ENCODE measurements at places on chromosomes 2 and 18.

GRCh38 chr2:54480025-54480424 is 23.9 kb downstream of the SPTBN1 start:
- no peak for DNase-seq

DNA sequence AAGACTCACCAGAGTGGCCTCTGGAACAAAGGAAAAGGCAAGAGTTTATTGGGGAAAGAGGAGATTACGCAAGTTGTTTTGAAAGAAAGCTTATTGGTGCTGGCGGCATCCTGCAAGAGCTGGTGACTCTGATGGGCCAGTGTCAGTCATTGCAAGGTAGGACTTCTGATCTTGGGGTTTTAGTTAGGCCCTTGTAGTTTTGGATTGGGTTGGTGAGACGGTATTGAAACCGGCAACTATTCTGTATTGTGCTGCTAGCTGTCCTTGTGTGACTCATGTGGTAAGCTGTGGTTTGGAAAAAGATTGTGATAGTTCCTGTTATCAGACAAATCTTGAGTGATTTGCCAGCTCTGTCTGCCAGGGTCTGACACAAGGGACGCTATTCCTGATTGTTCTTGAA is 159.1 kb upstream of the PIEZO2 start:
- DNase-seq: no peak

DNA sequence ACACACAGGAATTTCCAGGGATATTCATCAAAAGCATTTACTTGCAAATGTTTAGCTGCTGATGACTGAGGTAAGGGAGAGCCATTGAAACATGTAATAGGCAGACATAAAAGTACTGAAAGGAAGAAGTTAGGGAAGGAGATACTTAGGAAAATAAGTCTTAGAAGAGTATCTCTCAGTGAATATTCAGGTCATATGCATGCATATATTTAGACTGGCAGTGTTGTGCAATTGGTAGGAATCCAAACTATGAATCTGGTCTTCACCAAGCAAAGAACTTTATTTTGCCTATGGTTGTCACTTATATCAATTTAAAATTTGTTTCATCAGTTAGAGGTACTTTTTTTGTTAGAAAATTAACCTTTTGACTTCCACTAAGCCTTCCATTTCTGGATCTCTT is 1490.7 kb downstream of the SUCLG1 start:
- no peak for DNase-seq

GRCh38 chr2:39228413-39229209 is 15.2 kb downstream of the CDKL4 start:
- no peak for DNase-seq

GRCh38 chr18:45837283-45838070 is 12.0 kb downstream of the SIGLEC15 start:
- peak; percentile 37 for DNase-seq

GRCh38 chr2:142130111-142131009 is 456 bp downstream of the LRP1B start:
- no peak for DNase-seq

GRCh38 chr18:44680273-44681075 is at the start of gene SETBP1:
TSS of gene SETBP1 (plus strand) at chr18:44680888. CDS start at chr18:44701347, 20,459 bp downstream.
- DNase-seq: peak; percentile 3

GRCh38 chr2:69065735-69066336 is 52.9 kb downstream of the ANTXR1 start:
- DNase-seq: no peak

GRCh38 chr18:31684279-31685096 is at the start of gene B4GALT6:
TSS of gene B4GALT6 (minus strand) at chr18:31684581. CDS start at chr18:31684426, 155 bp downstream.
- no peak for DNase-seq

- DNase-seq: no peak
Measured at GRCh38 chr2:215161301-215161829, 22.9 kb upstream of the ABCA12 start.

DNA sequence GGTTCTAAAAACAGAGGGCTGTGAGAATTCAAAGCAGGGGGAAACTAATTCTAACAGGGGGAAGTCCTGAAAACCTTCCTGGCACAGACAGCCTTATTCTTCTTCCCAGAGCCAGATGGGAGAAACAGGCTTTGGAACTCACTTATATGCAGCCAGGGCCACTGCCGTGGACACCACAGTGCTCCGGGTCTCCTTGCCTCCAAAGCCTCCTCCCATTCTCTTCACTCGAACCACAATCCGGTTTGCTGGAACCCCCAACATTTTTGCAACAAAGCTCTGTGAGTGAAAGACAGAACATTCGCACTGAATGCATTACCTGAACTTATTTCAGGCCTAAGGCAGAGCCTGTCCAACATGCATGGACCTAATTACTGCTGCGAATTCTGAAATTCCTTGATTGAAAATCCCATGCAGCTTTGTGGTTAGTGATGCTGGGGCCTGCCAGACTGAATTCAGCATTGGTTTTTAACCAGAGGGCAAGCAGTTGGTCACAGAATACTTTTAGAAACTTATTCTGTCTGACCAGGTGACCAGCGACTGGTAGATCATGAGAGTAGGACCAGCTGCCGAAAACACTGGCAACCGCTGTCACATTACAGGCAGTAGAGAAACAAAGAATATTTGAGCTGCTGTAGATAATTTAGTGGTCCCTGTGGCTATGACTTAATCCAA is 48.6 kb downstream of the XDH start:
- DNase-seq: no peak

DNA sequence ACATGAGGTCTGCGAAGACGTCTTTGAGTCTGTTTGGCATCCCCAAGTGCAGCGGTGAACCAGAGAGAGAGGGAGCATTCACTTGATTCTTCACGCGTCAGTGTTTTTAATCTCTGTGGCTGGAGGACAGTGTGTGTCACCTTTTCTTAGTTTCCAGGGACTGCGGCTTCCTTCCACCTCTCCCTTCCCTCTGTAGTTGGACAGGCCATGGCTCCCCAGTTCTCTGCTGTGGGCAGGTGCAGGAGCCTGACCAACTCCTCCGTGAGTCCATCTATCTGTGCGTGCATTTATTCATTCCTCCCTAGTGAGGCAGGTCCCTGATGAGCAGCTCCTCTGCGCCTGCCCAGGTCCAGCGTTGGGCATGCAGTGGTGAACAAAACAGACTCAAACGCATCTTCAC is 42.9 kb downstream of the AGAP1 start:
- no peak for DNase-seq

DNA sequence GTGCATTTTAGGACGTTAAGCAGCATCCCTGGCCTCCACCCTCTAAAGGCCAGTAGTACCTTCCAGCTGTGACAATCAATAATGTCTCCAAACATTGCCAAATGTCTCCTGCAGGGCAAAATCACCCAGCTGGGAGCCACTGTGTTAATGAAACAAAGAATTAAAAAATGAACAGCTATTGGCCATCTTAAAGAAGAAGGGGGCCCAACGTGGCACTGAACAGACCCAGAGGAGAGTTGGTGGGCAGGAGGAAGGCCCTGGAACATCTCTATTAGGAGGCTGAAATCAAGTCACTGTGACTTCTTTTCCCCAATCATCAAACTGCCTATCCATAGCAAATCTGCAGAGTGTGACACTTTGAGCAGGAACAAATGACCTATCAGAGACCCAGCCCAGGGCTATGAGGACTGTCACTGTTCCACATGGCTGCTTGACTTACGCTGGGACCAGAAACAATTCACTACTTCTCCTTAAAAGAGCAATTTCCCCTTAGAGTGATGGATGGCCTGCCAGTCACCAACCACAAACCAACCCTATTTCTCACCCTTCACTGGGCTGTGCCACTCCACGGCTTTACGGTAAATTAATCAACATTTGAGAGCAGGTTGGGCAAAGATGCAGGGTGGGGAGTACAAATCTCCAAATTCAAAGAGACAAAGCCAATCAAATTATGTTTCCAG is 35.2 kb upstream of the TEX51 start:
- no peak for DNase-seq

- no peak for DNase-seq
Measured at GRCh38 chr18:48721312-48721711, 182.5 kb downstream of the CTIF start.

DNA sequence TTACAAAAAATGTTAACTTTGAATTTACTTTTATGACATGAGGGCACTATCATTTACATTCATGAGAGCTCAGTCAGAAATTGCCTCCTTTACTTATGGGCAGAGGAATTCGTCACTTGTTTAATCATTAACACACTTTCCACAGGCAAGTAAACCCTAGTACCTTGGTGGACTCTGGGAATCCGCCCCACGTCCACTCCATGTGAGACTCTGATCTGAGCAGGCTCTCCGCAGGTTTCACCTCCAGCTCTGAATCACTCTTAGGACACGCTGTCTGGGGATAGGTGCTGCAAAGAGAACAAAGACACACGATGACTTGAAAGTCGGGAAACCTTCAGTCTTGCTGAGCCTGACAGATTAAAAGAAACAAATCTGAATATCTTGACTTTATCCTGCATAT is 73.6 kb downstream of the LPIN2 start:
- DNase-seq: no peak

DNA sequence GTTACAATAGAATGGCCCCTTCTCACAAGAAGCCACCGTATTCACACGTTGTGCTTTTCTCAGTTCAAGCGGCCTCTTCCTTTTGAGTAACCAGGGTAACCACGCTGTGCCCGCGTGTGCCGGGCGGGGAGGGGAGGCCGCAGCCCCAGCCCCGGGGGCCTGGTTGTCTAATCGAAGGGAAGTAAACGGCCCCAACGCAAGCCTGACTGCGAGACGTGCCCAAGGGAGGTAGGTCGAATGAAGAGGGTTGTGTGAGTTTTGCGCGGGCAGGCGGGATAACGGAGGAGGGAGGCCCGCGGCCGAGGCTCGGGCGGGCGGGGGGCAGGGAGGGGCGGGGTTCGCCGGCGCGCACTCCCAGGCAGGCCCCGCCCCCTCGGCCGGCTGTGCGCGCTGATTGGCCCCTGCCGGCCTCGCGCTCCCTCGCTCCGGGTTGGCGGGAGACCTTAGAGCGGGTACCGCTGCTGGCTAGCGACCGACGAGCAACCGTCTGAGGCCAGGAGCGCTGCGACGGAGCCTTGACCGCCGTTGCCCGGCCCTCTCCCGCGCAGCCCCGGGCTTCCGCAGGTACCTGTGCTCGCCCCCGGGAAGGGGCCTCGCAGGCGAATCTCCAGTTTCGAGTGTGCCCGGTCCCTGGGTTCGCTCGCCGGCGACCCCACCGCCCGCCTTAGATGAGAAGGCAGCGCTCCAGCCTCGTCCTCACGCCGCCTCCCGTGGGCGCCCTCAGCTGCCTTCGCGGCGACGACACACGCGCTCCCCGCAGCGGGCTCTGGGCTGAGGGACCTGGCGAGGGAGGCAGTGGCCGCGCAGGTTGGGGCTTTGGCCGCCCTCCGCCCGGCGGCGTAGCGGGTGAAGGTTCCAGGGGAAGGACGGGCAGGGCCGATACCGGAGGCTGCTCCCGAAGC is at the start of gene SPDYA:
SPDYA (plus strand) TSS at position 451 of the 902 bp plus-strand sequence. CDS start 5,181 bp downstream, outside the sequence.
- DNase-seq: peak; percentile 79

- DNase-seq: no peak
Measured at GRCh38 chr2:161484061-161484460, 68.0 kb downstream of the TBR1 start.

DNA sequence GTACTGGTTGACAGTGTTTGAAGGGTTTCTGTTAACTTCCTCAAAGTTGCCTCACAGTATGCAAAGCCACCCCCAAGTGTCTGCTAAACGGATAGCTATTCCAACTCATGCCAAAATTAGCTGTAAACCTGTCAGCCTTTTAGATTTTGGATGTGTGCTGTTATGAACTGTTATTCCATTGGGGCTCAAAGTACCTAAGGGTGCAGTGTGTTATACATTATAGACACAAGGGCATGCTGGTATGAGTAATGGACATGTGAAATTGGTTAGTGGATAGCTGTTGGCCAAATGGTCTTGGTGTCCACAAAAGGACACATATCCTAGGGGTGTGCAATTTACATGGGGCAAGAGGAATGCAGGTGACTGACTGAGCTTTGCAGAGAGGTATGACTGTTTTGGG is 33.7 kb upstream of the CCBE1 start:
- no peak for DNase-seq

DNA sequence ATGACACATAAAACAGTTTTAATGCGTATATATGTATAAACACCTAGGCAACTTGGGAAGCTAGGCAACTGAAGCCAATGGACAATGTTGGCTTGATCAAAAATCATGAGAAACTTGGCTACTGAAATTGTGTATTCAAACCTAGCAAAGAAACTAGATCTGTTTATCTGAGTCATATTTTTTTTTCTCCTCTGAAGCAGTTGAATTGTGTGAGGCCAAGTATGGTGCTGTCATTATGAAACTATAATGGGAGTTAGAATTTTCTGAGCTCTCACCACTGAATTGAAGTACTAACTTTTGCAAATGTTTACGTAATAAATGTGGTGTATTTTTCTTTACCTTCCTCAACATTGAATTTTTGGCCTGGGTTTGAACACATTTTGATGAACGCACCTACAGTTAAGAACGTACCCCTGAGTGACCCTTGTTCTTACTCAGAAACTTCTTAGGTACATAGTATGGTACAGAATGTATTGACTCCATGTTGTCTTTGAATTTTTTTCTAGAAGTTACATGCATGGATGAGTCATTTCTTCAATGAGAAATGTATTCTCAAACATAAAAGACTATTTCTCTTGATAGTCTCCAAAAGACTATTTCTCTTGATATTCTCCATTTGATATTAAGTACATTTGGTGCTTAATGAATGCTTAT is 23.8 kb downstream of the CD28 start:
- no peak for DNase-seq

DNA sequence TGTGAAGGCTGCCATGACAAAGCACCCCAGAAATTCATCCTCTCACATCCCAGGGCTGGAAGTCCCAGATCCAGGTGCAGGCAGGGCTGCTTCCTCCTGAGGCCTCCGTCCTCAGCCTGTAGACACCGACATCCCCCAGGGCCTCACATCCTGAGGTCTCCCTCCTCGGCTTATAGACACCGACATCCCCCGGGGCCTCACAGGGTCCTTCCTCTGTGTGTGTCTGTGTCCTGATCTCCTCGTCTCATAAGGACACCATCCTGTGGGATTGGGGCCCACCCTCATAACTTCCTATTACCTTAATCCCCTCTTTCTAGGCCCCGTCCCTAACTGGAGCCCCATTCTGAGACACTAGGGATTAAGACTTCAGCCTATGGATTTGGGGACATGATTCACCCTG is 92.0 kb upstream of the SNTG2 start:
- DNase-seq: no peak

- DNase-seq: no peak
Measured at GRCh38 chr2:104755026-104755878, 98.7 kb upstream of the POU3F3 start.

DNA sequence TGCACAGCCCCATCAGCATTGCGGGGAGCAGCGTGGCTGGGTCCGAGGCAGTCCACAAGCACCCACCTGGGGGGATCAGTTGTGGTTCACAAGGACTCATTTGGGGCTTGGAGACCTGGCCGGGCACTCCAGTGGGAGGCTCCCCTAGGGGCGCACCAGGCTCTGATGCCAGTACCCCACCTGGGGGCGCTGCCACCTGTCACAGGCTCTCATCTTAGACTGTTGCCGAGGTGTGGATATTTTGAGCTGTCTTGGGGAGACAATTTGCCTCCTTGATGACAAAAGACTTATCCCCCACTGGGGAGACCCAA is 3.0 kb downstream of the ADRA2B start:
- no peak for DNase-seq

DNA sequence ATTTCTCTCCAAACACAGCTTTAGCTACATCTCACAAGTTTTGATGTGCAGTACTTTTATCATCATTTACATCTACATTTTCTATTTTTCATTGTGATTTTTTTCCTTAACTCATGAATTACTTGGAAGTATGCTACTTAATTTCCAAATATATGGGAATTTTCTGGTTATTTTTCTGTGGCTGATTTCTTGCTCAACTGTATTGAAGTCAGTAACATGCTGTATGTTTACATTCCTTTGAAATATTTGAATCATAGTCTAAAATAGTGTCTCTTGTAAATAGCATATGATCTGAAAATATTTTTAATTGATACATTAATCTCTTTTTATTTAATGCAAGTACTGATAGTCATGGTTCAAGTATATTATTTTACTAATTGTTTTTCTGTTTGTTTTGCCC is 26.0 kb upstream of the GALNT5 start:
- DNase-seq: no peak

- DNase-seq: no peak
Measured at GRCh38 chr18:50982802-50983179, 15.0 kb downstream of the ELAC1 start.

All from CD4-positive, alpha-beta memory T cell (primary cell).